ENCODE measurements at places on chromosomes 2 and 18. TPM values are rescaled to one million over a fixed set of nuclear protein-coding genes. Genes with fewer than 3 reads are reported as not detected.

ABCG8 gene
- not detected for total RNA-seq

AMER3 gene
- not detected for total RNA-seq

GRCh38 chr18:10291568-10291981 is 162.9 kb upstream of the APCDD1 start:
- H3K4me1 ChIP-seq, result no peaks in the 10 kb centered on the region
- no peaks in the 10 kb centered on the region for H3K36me3 ChIP-seq
- H3K27me3 ChIP-seq, result no peaks in the 10 kb centered on the region
- no peak for DNase-seq
- no peak overlapping the region for H3K27ac ChIP-seq
- H3K4me3 ChIP-seq, result no peak overlapping the region

- H3K4me3 ChIP-seq, result no peak overlapping the region
- no peak overlapping the region for H3K27ac ChIP-seq
- H3K36me3 ChIP-seq, result peaks cover 71% of the 10 kb centered on the region
- H3K27me3 ChIP-seq, result no peaks in the 10 kb centered on the region
Observed at GRCh38 chr2:190964170-190964795, 49.7 kb downstream of the STAT1 start.

GRCh38 chr2:11026286-11026921 is 114.7 kb downstream of the KCNF1 start:
- no peak overlapping the region for H3K4me3 ChIP-seq
- H3K4me1 ChIP-seq, result no peaks in the 10 kb centered on the region
- H3K36me3 ChIP-seq, result no peaks in the 10 kb centered on the region
- H3K27me3 ChIP-seq, result no peaks in the 10 kb centered on the region

DNA sequence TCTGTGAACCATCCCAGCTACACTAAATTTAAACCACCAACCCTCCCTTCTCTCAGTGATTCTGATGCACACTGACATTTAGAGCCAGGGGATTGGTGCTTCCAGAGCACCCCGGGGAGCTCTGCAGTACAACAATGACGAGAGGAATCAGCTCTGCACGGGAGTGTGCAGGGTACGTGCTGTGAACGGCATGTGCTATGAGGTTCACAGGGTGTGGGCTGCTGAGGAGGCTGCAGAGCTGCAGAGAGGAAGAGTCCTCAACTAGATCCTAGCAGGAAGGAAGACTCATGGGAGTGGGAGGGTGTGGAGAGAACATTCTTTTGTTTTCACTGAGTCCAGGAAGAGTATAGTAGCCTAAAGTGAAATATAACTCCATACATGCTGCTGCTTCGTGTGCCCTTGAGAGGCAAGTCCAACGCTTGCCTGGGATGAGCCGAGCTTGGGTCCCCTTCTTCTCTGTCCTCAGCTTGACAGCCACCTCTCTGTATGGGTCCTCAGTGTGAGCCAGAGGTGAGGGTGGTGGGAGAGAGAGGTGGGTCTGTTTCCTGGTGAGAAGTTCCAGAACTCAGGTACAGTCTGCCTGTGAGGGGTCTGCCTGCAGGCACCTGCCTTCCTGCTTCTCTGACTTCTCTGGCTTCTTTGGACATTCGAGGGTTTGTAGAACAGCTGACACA is 118.8 kb downstream of the CTIF start:
- no peak overlapping the region for H3K4me3 ChIP-seq
- no peaks in the 10 kb centered on the region for H3K27me3 ChIP-seq
- peaks cover 71% of the 10 kb centered on the region for H3K36me3 ChIP-seq
- H3K27ac ChIP-seq, result no peak overlapping the region
- DNase-seq, result no peak
- peaks cover 45% of the 10 kb centered on the region for H3K4me1 ChIP-seq

DNA sequence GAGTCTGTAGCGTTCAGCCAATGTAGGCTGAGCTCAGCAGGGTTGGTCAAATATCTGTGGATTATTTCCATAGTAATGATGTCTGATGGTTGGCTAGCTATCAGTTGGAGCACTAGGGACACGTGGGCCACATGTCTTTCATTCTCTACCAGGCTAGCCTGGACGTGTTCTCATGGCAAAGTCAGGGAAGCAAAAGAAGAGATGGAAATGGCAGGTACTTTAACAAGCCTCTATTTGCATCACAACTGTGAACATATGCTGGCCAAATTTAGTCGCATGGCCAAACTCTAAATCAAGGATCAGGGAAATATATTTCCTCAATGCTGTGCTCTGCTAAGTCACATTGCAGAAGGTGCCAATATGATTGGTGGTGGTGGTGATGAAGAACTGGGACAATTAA is 371.6 kb upstream of the CHST9 start:
- no peak overlapping the region for H3K27ac ChIP-seq
- no peak for DNase-seq
- 0 out of 2 replicates have a peak, but pooled peaks cover 6% of the 10 kb centered on the region for H3K27me3 ChIP-seq
- no peak overlapping the region for H3K4me3 ChIP-seq
- H3K4me1 ChIP-seq, result no peaks in the 10 kb centered on the region

GRCh38 chr2:171432969-171433762 is 624 bp downstream of the METTL8 start:
- peaks cover 10% of the 10 kb centered on the region for H3K4me1 ChIP-seq
- peaks cover 32% of the 10 kb centered on the region for H3K36me3 ChIP-seq
- H3K27ac ChIP-seq, result peak overlapping the region; percentile 48

GRCh38 chr18:57780318-57780705 is 22.8 kb downstream of the ATP8B1 start:
- H3K4me1 ChIP-seq, result peaks cover 37% of the 10 kb centered on the region
- H3K4me3 ChIP-seq, result no peak overlapping the region
- no peaks in the 10 kb centered on the region for H3K36me3 ChIP-seq
- DNase-seq, result no peak
- H3K27ac ChIP-seq, result peak overlapping the region; percentile 80

DNA sequence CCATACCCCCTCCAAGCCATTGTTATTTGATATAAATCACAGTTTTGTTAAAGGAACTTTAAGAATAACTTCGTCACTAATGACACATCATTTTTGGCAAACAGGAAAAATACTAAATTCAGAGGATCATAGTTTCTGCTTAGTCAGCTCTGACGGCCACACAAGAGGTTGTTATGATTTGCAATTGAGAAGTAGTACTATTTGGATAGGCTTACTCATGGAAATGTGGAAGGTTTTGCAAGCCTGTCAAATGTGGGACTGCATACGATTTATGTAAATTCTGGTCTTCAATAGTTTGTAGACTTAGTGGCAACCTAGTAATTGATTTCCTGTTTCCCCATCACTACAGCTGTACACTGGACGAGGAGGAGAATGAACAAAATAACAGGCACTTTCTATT is 108.1 kb downstream of the ARHGEF33 start:
- DNase-seq, result peak; percentile 68
- H3K27me3 ChIP-seq, result no peaks in the 10 kb centered on the region
- H3K4me3 ChIP-seq, result no peak overlapping the region
- H3K36me3 ChIP-seq, result peaks cover 25% of the 10 kb centered on the region

- peaks cover 12% of the 10 kb centered on the region for H3K4me1 ChIP-seq
- no peak for DNase-seq
- H3K27me3 ChIP-seq, result no peaks in the 10 kb centered on the region
- no peak overlapping the region for H3K4me3 ChIP-seq
- no peak overlapping the region for H3K27ac ChIP-seq
Observed at GRCh38 chr18:47983946-47984345, 53.5 kb upstream of the SMAD2 start.

Measured in SJSA1 (cell line).